ENCODE measurements at places on chromosomes 6 and 20. TPM values are rescaled to one million over a fixed set of nuclear protein-coding genes. Genes with fewer than 3 reads are reported as not detected.
A peak's percentile ranks its signal among the peaks of the same experiment; 100 is the strongest.

GRCh38 chr6:3882866-3883265 is 33.7 kb downstream of the FAM50B start:
- peaks cover 16% of the 10 kb centered on the region for H3K4me1 ChIP-seq
- H3K27me3 ChIP-seq, result no peaks in the 10 kb centered on the region
- H3K36me3 ChIP-seq, result no peaks in the 10 kb centered on the region
- H3K4me3 ChIP-seq, result no peak overlapping the region
- H3K27ac ChIP-seq, result peak overlapping the region; percentile 86

DNA sequence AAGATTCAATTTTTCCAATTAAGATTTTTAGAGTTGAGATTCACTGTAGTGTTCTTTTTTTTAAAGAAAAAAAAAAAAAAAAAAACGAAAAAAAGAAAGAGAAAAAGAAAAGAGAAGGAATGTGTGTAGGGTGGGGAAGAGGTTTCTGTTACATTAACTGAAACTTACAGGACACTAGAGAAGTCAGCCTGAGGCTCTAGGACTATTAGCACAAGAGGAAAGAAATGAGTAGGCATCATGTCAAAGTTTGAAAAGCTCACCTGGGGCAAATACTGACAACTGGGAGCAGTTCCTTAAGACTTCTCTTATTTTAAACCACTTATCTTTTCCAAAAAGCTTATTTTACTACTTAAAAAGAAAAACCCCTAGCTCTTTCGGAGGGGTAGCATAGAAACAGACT is 185.9 kb downstream of the DST start:
- no peak overlapping the region for H3K27ac ChIP-seq
- H3K27me3 ChIP-seq, result no peaks in the 10 kb centered on the region
- H3K4me1 ChIP-seq, result peaks cover under 1% of the 10 kb centered on the region
- DNase-seq, result no peak
- no peak overlapping the region for H3K4me3 ChIP-seq

- peaks cover 40% of the 10 kb centered on the region for H3K4me1 ChIP-seq
- no peak overlapping the region for H3K27ac ChIP-seq
- peaks cover 27% of the 10 kb centered on the region for H3K27me3 ChIP-seq
- H3K36me3 ChIP-seq, result no peaks in the 10 kb centered on the region
- DNase-seq, result no peak
These were observed 532 bp upstream of the NKAIN4 start for GRCh38 chr20:63254606-63255384.

GRCh38 chr6:84645000-84645399 is 119.4 kb downstream of the TBX18 start:
- H3K4me3 ChIP-seq, result no peak overlapping the region
- H3K27me3 ChIP-seq, result no peaks in the 10 kb centered on the region
- H3K4me1 ChIP-seq, result no peaks in the 10 kb centered on the region
- no peak overlapping the region for H3K27ac ChIP-seq

GRCh38 chr20:33127422-33128097 is 40.4 kb upstream of the BPIFA2 start:
- no peak overlapping the region for H3K27ac ChIP-seq
- no peaks in the 10 kb centered on the region for H3K36me3 ChIP-seq

GRCh38 chr6:18323935-18324705 is 59.8 kb upstream of the DEK start:
- no peaks in the 10 kb centered on the region for H3K27me3 ChIP-seq
- H3K36me3 ChIP-seq, result no peaks in the 10 kb centered on the region
- no peak overlapping the region for H3K27ac ChIP-seq
- no peak overlapping the region for H3K4me3 ChIP-seq
- DNase-seq, result peak; percentile 77

- no peak overlapping the region for H3K27ac ChIP-seq
- H3K36me3 ChIP-seq, result no peaks in the 10 kb centered on the region
- no peaks in the 10 kb centered on the region for H3K27me3 ChIP-seq
- DNase-seq, result no peak
These were observed 92.9 kb downstream of the PAX1 start for GRCh38 chr20:21798384-21798783.

- no peaks in the 10 kb centered on the region for H3K27me3 ChIP-seq
- no peak overlapping the region for H3K4me3 ChIP-seq
- H3K27ac ChIP-seq, result no peak overlapping the region
- no peaks in the 10 kb centered on the region for H3K36me3 ChIP-seq
These were observed 602.5 kb upstream of the CDH4 start for GRCh38 chr20:60649541-60649940.

Gene SNTA1
- 28.0 TPM for total RNA-seq

Gene AIF1
- total RNA-seq, result 4.6 TPM

Gene CTAGE9
- 0.20 TPM for total RNA-seq

DNA sequence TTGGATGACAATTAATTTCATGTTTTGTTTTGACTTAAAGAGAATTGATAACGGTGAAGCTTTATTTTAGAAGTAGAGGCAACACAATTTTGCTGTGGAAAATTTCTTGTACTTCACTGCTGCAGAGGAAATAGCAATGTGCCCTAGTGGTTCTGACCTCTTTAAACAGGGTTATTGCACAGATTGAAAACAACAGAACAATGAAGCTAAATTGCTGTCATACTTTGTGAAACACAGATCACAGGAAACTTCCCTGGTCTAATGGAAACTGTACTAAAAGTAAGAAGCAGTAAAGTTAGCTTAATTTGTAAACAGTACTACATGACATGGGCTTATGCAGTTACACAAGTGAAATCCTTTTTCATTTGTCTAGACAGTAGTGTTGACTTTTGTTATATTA is 31.3 kb downstream of the OR2A4 start:
- H3K27me3 ChIP-seq, result no peaks in the 10 kb centered on the region
- H3K4me1 ChIP-seq, result no peaks in the 10 kb centered on the region
- no peak overlapping the region for H3K4me3 ChIP-seq
- H3K36me3 ChIP-seq, result no peaks in the 10 kb centered on the region
- DNase-seq, result no peak

Gene ARID1B
- total RNA-seq, result 67.0 TPM

- no peak overlapping the region for H3K4me3 ChIP-seq
- no peak overlapping the region for H3K27ac ChIP-seq
- no peaks in the 10 kb centered on the region for H3K36me3 ChIP-seq
- no peaks in the 10 kb centered on the region for H3K27me3 ChIP-seq
These were observed 194.0 kb downstream of the SOD2 start for GRCh38 chr6:159499034-159499433.

DNA sequence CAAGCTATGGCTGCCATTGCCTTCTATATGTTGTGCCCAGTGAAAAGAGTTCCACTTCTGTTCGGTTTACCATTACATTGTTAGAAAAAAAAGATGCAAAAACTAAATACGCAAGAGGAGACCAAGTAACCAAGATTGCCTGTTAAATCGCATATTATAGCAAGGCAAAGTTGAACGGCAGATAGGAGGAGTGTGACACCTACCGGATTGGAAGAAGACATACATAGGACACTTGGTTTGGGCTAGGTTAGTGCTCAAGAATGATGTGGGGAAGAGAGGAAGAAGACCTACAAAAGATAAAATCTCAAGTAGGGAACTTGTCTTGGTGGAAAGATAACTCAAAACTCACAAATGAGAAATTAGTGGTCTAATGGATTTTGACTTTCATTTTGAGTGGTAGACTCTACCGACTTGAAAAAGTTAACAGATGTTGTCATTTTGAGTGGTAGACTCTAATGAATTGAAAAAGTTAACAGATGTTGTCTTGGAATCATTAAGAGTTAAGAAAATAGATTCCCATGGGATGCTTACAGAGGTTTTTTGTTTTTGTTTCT is 95.5 kb downstream of the F13A1 start:
- no peak for DNase-seq
- H3K4me3 ChIP-seq, result no peak overlapping the region
- H3K27me3 ChIP-seq, result no peaks in the 10 kb centered on the region
- no peaks in the 10 kb centered on the region for H3K4me1 ChIP-seq
- no peak overlapping the region for H3K27ac ChIP-seq
- H3K36me3 ChIP-seq, result no peaks in the 10 kb centered on the region

GRCh38 chr6:43734294-43734665 is 35.7 kb upstream of the VEGFA start:
- H3K27me3 ChIP-seq, result no peaks in the 10 kb centered on the region
- DNase-seq, result no peak
- no peak overlapping the region for H3K4me3 ChIP-seq
- no peak overlapping the region for H3K27ac ChIP-seq

DNA sequence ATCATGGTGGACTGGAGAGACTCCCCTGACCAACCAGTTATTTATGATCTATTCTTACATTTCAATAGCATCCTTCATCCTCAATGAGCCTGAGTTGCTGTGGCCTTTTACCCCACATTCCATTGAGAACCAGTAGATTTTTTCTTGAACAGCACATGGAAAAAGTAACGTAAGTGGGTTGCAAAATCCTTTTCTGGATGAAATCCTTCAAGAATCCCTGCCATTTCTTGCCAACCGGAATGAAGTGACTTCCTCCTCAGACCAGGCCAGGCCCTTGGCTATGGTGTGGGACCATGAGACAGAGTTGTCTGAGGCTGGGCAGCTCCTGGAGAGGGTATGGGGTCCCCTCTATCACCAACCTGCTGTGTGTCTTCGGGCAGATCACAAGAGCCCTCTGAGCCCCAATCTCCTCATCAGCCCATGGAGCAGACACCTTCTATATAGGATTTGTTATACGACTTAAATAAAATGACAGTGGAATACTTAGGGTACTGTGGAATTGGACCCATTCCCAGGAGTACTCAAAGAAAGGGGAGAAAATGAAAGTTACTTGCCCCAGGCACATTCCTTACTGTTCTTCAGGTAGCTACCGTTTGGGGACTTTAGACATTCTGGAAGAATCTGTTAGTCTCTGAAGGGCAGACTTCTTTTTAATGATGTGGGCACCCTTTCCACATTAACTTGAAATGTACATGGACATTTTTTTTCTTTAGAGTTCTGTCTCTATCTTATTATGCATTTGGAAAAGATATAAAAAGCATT is 10.9 kb downstream of the EYA2 start:
- no peaks in the 10 kb centered on the region for H3K4me1 ChIP-seq
- H3K27ac ChIP-seq, result no peak overlapping the region
- no peak overlapping the region for H3K4me3 ChIP-seq
- H3K36me3 ChIP-seq, result no peaks in the 10 kb centered on the region
- no peaks in the 10 kb centered on the region for H3K27me3 ChIP-seq

- DNase-seq, result no peak
- no peak overlapping the region for H3K4me3 ChIP-seq
- H3K36me3 ChIP-seq, result no peaks in the 10 kb centered on the region
- H3K4me1 ChIP-seq, result no peaks in the 10 kb centered on the region
- H3K27ac ChIP-seq, result no peak overlapping the region
These were observed 28.8 kb upstream of the HIVEP1 start for GRCh38 chr6:11983306-11983705.

GRCh38 chr6:88572449-88573139 is 390.8 kb downstream of the RNGTT start:
- DNase-seq, result no peak
- H3K27me3 ChIP-seq, result no peaks in the 10 kb centered on the region
- no peak overlapping the region for H3K27ac ChIP-seq
- no peaks in the 10 kb centered on the region for H3K4me1 ChIP-seq

DNA sequence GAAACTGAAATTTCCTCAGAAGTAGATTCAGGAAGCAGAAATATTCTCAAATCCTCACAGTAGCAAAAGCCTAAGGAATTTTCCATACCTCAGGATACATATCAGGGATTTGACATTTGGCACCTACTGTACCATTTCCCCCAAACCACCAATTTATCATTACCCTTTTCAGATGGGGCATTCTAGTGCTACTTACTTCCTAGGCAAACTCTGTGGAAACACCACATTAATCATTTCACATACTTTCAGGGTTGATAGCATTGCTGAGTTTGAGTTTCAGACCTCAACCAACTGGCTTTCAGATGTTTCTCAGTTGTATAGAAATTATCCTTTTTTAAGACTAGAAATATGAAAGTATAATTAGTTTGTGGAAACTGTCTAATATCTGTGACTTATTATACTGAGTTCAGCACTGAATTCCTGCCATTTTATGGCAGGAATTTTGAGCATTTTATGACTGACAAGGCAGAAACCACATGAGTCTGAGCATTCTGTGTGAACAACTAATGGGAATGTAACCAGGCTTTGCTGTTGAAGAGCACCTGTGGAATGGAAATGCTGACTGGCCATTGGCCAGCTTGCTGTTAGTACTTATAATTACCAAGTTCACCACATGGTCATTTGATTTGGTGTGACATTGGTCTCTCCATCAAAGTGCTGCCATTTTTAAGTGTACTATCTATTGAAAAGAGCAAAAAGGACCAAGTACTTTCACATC is 35.1 kb upstream of the IRAK1BP1 start:
- H3K27me3 ChIP-seq, result no peaks in the 10 kb centered on the region
- H3K27ac ChIP-seq, result no peak overlapping the region
- H3K4me1 ChIP-seq, result peaks cover 4% of the 10 kb centered on the region
- no peak for DNase-seq

Gene TMEM217
- total RNA-seq, result 2.7 TPM

- peak; percentile 77 for DNase-seq
- peak overlapping the region; percentile 76 for H3K27ac ChIP-seq
- H3K4me3 ChIP-seq, result no peak overlapping the region
- H3K36me3 ChIP-seq, result no peaks in the 10 kb centered on the region
These were observed 40.9 kb upstream of the CDH22 start for GRCh38 chr20:46349035-46349741.

DNA sequence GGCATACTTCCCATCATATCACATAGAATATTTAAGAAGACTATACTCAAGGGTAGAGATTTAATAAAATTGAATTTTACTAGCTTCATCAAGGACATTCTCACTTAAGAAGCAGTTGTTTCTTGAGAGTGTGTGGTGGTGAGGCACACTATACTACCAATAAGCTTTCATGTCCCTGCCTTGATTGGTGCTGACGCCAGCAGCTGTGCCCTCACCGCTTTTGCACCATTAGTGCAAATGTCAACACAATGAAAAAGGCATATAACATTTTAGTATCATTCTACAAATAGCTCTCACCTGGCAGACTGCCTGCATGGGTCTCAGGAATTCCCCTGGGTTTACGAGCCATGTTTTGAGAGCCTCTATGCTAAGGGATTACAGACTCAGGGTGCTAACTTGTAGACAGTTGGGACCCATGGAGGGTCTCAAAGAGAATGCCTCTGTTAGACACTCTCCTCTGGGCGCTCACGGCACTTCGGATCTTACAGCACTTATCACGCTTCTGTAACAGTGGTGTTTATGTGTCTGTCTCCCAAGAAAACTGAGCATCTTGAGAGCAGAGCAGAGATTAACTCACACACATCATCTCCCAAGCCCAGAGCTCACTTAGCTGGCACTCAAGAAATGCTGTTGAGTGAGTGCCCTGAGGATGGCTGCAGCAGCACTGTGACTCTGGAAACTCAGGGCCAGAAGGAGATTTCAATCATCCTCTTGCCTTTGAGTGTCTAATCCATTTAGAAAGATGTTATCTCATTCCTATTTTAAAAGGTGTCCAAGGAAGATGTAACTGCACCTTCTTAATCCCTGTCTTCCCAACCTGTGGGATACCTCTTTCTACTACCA is 143.3 kb upstream of the GPR6 start:
- peak overlapping the region; percentile 83 for H3K27ac ChIP-seq
- H3K36me3 ChIP-seq, result no peaks in the 10 kb centered on the region
- no peaks in the 10 kb centered on the region for H3K27me3 ChIP-seq
- H3K4me3 ChIP-seq, result no peak overlapping the region

Gene HS3ST5
- total RNA-seq, result 1.1 TPM
